ENCODE measurements at places on chromosomes 4 and X.

- peak; percentile 31 for DNase-seq
Observed at GRCh38 chr4:78517050-78517652, 34.4 kb upstream of the ANXA3 start.

DNA sequence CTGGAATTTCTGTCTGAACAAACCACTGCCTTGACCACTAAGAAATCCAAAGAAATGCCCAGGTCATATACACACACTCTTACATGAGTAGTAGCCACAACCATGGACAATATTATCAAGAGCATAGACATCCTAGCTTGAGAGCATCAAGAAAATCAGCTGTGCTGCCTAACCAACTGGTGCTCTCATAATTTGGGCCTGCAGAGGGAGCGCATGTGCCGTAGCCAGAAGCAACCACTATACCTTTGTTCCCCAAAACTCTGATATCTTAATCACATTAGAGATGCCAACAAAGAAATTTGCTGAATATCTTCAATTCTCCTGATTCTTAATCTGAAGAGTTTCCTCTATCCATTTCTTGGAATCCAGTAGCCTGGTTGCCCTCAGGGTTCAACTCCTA lies 163.6 kb downstream of the ZNF674 start:
- no peak for DNase-seq

GRCh38 chr4:145822581-145822980 lies 116.0 kb downstream of the ZNF827 start:
- no peak for DNase-seq

GRCh38 chr4:54402880-54403480 lies 173.9 kb downstream of the PDGFRA start:
- no peak for DNase-seq

DNA sequence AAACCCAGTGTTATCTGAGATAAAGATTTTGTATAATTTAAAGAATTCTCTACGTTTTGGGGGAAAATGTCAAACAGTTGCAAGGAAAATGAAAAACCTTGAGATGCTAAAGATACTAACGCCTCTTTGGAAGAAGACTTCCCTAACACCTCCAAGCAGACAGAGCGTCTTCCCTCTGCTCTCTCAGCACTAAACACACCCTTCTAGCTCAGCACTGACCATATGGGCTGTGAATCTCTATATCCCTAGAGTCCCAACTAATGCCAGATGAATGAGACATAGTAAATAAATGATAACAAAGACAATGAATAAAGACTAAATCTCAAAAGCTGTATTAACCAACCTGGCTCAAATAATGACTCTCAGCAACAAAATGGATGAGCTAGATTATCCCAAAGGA lies 13.3 kb downstream of the FUNDC1 start:
- no peak for DNase-seq

DNA sequence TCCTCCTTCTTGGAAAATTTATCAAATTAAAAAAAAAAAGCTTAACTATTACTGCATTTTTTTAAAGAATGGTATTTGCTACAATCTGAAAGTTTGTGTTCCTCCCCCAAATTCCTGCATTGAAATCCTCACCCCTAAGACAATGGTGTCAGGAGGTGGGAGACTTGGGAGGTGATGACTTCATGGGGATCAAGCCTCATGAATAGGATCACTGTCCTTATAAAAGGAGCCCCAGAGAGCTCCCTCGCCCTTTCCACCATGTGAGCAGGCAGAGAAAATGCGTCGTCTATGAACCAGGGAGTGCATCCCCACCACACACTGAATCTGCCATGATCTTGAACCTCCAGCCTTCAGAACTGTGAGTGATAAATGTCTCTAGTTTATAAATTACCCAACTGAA lies 38.0 kb downstream of the DHRSX start:
- no peak for DNase-seq

DNA sequence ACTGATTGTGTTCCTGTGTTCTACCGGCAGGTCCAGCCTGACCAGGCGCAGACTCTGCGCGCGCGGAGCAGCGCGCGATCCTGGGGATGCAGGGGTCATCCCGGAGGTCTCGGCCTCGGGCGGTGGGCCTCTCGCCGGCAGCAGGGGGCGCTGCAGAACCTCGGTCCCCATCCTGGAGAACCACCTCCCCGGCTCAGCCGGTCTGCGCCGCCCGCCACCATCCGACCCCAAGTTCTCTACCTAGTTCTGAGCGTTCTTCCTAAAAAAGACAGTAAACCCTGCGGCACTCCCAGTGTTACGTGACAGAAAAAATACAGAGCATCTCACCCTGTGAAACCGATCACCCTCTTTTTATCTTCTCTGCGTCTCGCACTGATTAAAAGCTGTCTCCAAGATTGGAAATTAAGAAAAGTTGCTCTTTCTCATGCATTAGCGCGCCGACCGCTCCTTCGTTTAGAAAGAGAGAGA lies 1.6 kb downstream of the TRPC3 start:
- DNase-seq: peak; percentile 69
